ENCODE measurements at places on chromosomes 6 and 20.

- no peak for DNase-seq
Measured at GRCh38 chr6:166019214-166019613, 148.4 kb downstream of the TBXT start.

DNA sequence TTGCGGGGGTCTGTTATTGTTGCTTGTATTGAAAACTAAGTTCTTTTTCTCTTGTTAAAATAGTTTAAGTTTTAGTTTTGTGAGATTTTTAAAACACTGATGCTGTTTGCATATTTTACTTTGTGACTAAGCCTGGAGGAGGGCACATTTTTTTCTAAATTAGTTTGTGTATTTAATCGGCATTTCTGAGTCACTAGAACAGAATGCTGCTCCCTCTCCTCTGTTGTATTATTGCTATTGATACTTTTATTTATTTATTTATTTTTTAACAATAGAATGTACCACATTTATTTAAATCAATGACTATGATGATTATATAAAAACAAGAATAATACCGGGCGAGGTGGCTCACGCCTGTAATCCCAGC is 5.1 kb upstream of the FAM50B start:
- no peak for DNase-seq

- no peak for DNase-seq
Measured at GRCh38 chr6:106973018-106973835, 1.3 kb downstream of the CD24 start.

DNA sequence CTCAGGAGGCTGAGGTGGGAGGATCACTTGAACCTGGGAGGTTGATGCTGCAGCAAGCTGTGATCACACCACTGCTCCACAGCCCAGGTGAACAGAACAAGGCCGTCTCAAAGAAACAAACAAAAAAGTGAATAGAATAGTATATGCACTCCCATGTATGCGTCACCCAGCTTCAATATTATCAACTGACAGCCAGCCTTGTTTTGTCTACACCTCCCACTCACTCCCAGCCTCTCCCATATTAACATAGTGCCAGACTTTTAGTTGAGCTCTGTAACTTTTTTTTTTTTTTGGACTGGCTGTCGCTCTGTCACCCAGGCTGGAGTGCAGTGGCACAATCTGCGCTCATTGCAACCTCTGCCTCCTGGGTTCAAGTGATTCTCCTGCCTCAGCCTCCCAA is 18.1 kb upstream of the ILRUN start:
- no peak for DNase-seq

- no peak for DNase-seq
Measured at GRCh38 chr20:3787324-3788014, 929 bp upstream of the CENPB start.

DNA sequence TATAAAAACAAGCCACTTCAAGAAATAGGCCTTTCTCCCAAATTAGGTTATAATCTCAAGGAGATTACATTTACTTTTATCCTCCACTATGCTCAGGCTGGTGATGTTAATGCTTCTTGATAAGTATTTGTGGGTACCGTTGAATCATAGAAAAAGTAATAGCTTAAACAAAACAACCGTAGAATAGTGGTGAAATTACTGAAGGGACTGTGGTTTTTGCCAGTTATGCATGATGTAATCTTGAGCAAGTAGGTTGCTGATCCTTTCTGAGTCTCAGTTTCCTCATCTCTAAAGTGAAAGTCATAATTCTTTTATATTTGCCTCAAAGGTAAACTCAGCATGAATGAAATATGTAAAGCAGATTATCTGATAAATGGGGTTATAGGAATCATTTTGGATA is 187.3 kb upstream of the JAG1 start:
- DNase-seq = no peak

DNA sequence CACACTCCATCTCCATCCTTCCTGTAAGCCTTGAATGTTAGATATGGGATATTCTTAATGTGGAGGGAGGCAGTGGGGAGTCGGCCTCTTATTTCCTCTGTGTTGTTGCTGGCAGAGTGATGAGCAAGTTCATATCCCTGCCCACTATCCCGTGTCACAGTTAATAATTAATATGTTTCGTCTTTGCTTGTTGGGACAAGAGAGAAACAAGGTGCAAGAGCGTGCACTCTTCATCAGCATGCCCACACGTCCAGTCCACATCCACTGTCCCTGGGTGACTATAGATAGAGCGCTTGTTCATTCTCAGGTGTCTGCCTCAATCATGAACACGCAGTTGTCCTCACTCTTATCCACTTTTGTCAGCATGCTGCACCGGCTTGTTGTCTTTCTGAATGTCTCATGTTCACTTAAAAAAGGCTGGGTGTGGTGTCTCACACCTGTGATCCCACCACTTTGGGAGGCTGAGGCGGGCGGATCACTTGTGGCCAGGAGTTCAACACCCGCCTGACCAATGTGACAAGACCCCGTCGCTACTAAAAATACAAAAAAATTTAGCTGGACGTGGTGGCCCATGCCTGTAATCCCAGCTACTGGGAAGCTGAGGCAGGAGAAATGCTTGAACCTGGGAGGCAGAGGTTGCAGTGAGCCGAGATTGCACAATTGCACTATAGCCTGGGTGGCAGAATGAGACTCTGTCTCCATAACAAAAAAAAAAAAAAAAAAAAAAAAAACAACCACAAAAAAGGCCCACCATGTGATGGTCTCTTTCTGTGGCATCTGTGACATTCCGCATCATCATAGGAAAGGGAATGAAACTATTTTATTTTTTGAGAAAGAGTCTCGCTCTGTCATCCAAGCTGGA is 34.2 kb downstream of the PPP1R3G start:
- no peak for DNase-seq

DNA sequence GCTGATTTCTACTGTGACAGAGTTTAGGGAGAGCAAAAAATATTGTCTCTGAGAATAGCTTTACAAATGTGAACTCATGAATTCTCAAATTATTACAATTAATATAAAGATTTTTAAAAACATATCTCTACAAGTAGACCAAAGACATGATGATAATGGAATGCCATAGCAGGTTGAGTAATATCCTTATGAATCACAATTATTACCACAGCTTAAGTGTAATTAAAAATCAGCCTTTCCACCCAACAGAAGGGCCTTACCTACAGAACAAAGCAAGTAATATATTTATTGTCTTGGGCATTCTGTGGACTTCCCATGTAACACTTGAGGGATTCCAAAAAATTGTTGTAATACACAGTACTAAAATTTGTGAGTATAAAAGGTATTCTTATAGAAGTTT is 1099.6 kb upstream of the GJE1 start:
- DNase-seq = no peak

DNA sequence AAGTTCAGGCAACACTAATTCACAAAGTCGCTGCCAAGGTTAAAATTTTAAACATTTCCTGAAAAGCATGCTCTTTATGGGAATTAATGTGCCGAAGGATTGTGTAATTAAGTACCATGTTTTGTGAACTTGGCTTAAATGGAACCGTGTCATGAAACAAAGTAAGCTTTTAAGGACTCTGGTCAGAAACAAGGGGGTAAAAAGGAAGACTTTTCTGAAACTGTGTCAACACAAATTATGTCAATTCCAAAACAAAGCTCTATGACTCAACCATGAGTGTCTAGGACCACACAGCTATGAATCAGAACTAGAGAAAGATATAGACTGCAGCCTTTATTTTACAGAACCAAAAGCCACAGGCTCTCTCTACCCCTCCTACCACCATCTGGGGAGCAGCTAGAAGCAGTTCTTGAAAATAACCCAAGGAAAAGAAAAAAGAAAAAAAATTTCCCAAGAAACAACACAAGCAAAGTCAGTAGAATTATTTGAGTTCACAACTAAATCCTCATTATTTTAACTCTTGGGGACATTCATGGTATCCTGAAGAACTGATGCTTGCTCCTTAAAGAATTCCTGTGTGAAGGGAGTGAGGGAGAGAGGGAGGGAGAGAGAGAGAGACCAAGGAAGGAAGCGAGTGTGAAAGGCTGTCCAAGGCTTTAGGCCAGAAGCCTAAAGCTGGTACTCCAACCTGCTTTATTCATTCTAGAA is 81.9 kb downstream of the ZMYND8 start:
- no peak for DNase-seq

GRCh38 chr6:6878887-6879585 is 228.7 kb upstream of the RREB1 start:
- DNase-seq = no peak

DNA sequence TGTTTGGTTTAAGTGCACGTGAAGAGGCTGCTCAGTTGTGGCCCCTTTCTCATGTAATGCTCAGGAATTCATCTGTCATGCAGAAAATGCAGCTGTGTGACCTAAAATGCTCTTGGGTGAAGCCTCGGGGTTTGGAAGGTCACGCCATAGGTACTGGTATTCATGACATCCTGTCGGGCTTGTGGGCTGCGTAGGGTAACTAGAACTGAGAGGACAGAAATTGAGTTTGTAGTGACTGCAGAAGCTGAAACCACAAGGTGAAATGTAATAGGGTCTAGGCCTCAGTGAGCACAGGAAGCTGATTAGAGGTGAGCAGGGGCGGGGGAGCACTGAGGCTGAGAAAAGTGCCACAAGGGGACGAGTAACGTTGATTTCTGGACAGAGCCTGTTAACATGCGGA is 128.8 kb downstream of the SOBP start:
- DNase-seq = no peak

GRCh38 chr6:168116975-168117899 is 38.2 kb upstream of the FRMD1 start:
- no peak for DNase-seq

DNA sequence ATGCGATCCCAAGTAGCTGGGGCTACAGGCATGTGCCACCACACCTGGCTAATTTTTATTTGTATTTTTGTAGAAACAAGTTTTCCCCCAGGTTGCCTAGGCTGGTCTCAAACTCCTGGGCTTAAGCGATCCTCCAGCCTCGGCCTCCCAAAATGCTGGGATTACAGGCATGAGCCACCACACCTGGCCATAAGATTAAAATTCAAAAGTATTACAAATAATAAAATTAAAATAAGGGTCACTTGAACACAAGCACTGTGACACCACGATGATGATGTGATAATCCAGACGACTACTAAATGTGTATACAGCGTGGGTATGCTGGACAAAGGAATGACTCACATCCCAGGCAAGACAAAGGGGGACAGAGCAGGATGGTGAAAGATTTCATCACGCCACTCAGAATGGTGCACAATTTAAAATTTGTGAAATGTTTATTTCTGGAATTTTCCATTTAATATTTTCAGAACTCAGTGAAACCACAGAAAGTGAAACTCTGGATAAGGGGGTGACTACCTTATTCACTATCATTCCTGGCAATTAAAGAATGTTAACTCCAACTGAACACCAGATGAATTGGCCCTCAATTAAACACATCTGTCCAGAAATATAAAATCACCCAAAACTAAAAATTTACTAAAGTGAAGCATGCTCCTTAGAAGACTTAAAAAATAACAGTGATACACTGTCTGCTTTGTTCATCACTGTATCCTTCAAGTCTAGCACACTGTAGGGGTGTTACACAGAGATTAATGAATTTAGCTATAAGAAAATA is 13.1 kb downstream of the B4GALT5 start:
- DNase-seq = no peak

- no peak for DNase-seq
Measured at GRCh38 chr6:44618371-44618770, 230.9 kb downstream of the CDC5L start.

DNA sequence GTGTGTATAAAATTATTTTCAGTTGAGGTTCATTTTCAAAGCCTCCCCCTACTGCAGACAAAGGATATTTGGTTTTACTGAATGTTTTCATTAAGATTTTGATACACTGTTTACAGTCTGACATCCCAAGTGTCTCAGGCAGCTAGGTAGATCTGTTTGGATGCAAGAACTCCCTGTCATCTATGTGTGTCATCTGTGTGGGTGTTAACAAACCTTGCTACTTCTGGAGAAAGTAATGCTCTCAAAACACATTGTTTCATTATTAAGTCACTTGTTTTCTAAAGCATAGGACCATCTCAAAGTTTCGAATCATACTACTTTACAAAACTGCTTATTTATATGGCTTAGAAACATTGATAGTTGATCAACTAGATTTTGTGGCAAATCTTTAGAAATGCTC is 114.5 kb upstream of the TMEM170B start:
- DNase-seq = no peak

DNA sequence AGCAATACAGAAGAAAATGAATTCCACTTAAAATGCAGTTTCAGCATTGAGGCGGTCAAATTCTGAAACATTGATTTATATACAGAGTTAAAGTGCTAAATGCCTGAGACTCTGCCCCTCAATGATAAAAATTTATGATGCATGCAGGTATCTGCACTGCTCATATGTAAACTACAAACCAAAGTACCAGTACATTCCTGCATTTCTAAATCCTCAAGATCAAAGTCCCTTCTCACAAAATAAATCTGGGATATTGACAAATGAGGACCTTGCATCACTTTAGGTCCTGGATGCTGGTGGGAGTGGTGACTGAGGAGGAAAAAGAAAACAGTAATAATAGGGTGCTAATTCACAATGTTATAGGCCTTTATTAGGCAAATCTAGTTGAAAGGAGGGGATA is 101.9 kb downstream of the FIG4 start:
- DNase-seq = no peak

GRCh38 chr20:17610566-17611289 is 40.9 kb downstream of the DSTN start:
- peak; percentile 55 for DNase-seq

DNA sequence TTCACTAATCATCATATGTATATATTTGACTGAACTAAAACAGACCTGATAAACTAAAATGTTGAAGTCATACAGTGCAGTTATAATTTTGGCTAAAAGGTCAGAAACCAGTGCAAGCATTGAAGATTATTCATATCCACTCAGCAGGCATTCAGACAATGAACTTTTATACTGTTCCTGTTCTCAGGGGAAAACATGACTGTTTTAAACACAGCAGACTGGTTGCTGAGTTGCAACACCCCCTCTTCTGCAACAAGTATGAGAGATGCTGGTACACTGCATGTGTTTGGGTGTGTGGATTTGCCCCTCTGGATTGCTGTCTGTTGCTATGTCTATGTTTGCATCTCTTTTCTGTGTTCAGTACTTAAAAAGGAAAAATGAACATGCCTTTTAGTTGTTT is 206.8 kb downstream of the EYA4 start:
- no peak for DNase-seq

DNA sequence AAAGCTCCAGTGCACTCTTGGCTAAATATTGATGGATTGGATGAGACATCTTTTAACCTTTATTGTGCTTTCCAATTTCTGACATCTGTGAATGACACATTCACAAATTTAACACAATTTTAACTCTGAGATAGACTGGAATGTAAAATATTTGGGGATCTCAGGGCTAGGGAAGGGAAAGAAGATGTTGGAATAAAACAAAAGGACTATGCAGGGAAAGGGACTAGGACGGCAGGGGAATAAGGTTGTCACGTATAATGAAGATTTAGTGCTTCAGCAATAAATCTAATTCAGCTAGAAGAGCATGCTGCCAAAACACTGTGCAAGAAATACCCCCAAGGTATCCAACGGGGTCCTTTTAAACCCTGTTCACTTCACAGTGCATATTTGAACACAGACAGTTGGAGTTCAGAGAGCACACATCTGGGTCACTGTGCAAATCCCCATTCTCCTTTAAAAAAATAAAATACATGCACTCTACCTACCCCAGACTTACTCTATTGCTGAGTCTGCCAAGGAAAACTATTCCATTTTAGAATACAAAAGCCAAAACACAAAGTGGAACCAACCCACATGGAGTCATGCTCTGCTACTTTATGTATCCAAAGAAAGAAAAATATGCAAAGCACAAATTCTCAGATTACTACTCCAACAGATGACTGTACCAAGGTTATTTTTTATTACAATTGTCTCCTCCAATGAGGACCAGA is 151.0 kb upstream of the RSPO3 start:
- DNase-seq = no peak

Measured in activated CD4-positive, alpha-beta T cell treated with anti-CD3 and anti-CD28 coated beads, Interleukin-2, amount 50 U/mL, for 1 hour (primary cell).